ENCODE measurements at places on chromosomes 12 and 14.

DNA sequence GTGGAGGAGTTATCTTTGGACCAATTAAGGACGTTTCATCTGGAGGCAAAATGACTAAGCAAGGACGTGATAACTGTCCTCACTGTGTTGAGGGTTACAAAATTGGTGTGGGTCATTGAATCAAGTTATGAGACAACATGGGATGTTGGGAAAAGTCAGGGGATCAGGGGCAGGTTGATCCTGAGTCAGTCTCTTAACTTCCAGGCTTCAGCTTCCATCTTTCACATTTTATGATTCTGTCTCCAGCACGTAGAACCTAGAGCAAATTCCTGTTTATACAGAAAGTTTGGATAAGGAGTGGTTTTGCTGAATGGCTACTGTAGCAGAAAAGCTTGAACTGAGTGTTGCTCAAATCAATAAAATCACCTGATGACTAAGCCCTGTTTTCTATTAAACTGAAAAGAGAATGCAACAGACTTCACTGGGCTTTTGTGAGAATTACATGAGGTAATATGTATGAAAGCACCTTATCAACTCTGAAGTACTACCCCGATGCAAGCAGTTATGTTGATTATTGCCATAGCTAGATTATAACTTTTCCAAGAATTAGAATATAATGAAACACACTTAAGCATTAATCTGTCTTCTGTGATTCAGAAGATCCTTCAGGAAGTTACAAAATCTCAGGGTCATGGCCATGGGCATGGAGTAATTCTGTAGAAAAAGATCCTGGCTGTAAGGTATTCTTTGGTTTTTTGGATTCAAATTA, 184.8 kb downstream of the ETV6 start:
- H3K27ac ChIP-seq, result peak overlapping the region; percentile 35
- peaks cover 27% of the 10 kb centered on the region for H3K4me1 ChIP-seq
- H3K36me3 ChIP-seq, result no peaks in the 10 kb centered on the region
- no peaks in the 10 kb centered on the region for H3K27me3 ChIP-seq
- H3K4me3 ChIP-seq, result no peak overlapping the region

DNA sequence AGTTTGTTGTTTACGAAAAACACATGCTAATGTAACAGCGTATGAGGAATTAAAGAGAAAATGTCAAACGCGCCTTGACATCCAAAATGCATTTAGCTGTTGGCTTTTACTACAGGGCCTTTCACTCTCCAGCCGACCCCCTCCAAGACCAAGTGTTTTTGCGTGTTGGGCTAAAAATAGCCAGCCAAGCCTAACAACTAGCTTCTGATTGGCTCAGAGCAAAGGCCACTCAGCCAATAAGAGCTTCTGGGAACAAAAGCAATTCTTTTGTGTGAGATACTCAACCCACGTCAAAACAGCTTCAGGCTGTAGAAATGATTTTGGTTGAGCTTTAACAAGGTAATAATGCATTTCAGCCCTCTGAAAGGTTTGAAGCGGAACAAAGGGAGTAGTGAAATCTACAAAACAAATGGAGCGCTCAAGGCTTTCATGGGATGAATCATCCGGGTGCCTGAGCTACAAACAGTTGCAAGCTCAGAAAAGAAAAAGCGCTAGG, 198.7 kb upstream of the DCN start:
- H3K36me3 ChIP-seq, result no peaks in the 10 kb centered on the region
- DNase-seq, result peak; percentile 40
- H3K27me3 ChIP-seq, result no peaks in the 10 kb centered on the region
- peaks cover 6% of the 10 kb centered on the region for H3K4me1 ChIP-seq
- peak overlapping the region; percentile 6 for H3K27ac ChIP-seq

DNA sequence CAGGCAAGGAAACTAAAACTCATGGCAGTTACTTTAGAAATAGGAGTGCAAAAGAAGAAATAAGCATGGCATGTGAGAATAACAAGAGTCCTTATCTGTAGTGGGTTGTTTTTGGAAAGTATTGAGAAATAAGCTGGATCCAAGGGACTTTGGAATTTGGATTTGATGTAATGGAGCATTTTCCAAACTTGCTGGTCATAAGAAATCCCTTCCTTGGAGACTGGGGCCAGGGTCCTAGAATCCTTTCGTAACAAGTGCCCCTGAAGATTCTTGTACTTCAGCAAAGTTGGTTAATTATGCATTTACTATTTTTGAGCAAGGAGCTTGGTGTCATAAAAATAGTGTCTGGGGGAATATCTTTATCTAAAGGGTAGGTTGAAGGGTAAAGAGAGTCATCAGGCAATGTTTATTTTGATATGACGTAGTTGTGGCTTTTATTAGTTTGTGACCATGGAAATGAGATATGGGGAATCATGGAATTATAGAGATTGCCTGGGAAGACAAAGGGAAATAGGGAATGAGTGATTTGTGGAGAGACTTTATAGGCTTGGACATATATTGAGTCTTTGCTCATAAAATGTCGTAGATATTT, 53.9 kb downstream of the WNK1 start:
- H3K36me3 ChIP-seq, result no peaks in the 10 kb centered on the region
- peaks cover 4% of the 10 kb centered on the region for H3K4me1 ChIP-seq
- no peak for DNase-seq
- H3K4me3 ChIP-seq, result no peak overlapping the region
- H3K27me3 ChIP-seq, result no peaks in the 10 kb centered on the region
- H3K27ac ChIP-seq, result 0 out of 2 replicates have a peak overlapping the region, but pooled peaks have one; percentile 12

- no peak for DNase-seq
- peak overlapping the region; percentile 96 for H3K4me3 ChIP-seq
- peaks cover 34% of the 10 kb centered on the region for H3K4me1 ChIP-seq
- no peaks in the 10 kb centered on the region for H3K36me3 ChIP-seq
- H3K27me3 ChIP-seq, result no peaks in the 10 kb centered on the region
Measured at GRCh38 chr14:75979648-75980565, 1.9 kb downstream of the TGFB3 start.

- no peak overlapping the region for H3K4me3 ChIP-seq
- no peak overlapping the region for H3K27ac ChIP-seq
- peaks cover 100% of the 10 kb centered on the region for H3K27me3 ChIP-seq
- no peak for DNase-seq
- no peaks in the 10 kb centered on the region for H3K36me3 ChIP-seq
- H3K4me1 ChIP-seq, result no peaks in the 10 kb centered on the region
Measured at GRCh38 chr14:56549721-56550120, 29.9 kb upstream of the TMEM260 start.

DNA sequence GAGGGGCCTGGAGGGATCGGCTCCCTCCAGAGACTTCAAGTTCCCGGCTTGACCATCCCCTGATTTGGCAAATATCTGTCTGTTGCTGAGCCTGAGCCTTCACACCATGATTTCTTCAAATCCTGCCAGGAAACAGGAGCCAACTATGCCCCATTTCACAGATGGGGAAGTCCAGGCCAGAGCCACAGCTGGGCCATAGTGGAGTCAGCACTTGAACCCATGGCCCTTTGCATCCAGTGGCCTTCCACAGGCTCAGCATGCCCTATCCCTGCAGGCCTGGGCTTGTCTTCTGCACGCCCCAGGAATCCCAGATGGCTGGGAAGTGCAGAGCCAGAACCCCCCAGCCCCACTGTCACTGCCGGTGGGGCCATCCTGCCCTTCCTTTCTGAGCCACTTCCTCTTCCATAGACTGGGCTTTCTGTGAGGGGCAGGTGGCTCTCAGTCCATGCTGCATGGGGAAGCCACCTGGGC, 44.9 kb downstream of the CYP46A1 start:
- DNase-seq, result no peak
- H3K27ac ChIP-seq, result no peak overlapping the region
- no peaks in the 10 kb centered on the region for H3K36me3 ChIP-seq
- no peak overlapping the region for H3K4me3 ChIP-seq

GRCh38 chr12:111355201-111355925, 13.5 kb downstream of the PHETA1 start:
- no peak overlapping the region for H3K4me3 ChIP-seq
- H3K27me3 ChIP-seq, result no peaks in the 10 kb centered on the region
- no peak overlapping the region for H3K27ac ChIP-seq
- no peaks in the 10 kb centered on the region for H3K36me3 ChIP-seq
- H3K4me1 ChIP-seq, result no peaks in the 10 kb centered on the region
- DNase-seq, result no peak

GRCh38 chr14:95263527-95264231, 56.0 kb downstream of the CLMN start:
- no peak for DNase-seq
- peaks cover 5% of the 10 kb centered on the region for H3K36me3 ChIP-seq
- H3K27ac ChIP-seq, result no peak overlapping the region

DNA sequence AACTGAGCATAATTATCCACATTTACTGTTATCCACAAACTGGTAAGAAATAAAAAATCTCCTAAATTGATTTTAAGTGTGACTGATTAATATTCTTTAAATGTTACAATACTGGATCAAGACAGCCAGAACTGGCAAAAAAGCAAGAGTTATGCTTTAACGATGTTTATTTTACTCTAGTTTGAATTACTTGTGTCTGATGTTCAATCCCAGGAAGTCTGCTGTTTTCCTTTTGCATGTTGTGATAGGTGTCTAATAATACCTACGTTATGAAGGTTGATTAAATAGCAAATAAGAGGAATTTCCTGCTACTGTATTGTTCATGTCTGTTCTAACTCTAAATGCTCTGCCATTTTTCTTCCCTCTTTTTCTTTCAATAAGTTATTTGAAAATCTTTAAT, 34.4 kb upstream of the OTOGL start:
- no peaks in the 10 kb centered on the region for H3K27me3 ChIP-seq
- H3K27ac ChIP-seq, result no peak overlapping the region
- no peak overlapping the region for H3K4me3 ChIP-seq
- H3K36me3 ChIP-seq, result no peaks in the 10 kb centered on the region
- no peaks in the 10 kb centered on the region for H3K4me1 ChIP-seq

GRCh38 chr14:26320886-26321285, 276.9 kb downstream of the NOVA1 start:
- H3K27ac ChIP-seq, result no peak overlapping the region
- DNase-seq, result no peak
- H3K27me3 ChIP-seq, result no peaks in the 10 kb centered on the region

GRCh38 chr12:11460343-11461023, 65.1 kb upstream of the PRB2 start:
- H3K27ac ChIP-seq, result no peak overlapping the region
- H3K4me1 ChIP-seq, result 0 out of 2 replicates have a peak, but pooled peaks cover 6% of the 10 kb centered on the region
- no peaks in the 10 kb centered on the region for H3K36me3 ChIP-seq

DNA sequence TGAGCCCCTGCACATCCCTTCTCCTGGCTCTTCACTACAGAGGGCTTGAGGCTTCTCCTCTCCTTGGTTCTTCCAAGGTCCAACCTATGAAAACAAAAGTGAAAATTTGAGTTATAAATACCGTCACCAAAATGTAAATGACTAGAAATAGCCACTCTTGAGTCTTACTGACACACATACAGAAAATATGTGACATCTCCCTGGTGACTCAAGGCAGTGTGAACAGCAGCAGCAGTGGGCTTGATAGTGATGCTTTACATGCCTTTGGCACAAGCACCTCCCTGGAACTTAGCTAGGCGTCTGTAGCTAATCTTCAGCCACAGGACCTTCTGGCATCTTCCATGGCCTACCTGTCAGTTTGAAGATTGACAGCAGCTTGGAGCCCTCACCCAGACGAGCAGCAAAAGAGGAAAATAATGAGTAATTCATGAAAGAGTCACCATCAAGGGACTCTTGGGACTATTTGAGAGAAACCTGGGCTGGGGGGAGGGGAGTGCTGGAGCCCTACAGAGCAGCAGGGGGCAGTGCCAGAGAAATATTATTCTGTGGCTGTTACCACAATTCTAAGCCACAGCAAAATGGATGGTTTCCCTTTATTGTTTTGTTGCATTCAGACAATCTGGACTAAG, 158.0 kb downstream of the KCNK10 start:
- DNase-seq, result no peak
- no peaks in the 10 kb centered on the region for H3K36me3 ChIP-seq
- H3K27ac ChIP-seq, result no peak overlapping the region
- H3K27me3 ChIP-seq, result no peaks in the 10 kb centered on the region
- no peak overlapping the region for H3K4me3 ChIP-seq
- peaks cover 12% of the 10 kb centered on the region for H3K4me1 ChIP-seq

GRCh38 chr14:100484531-100485267, 102.5 kb downstream of the BEGAIN start:
- no peak overlapping the region for H3K4me3 ChIP-seq
- no peak for DNase-seq
- no peaks in the 10 kb centered on the region for H3K4me1 ChIP-seq
- H3K36me3 ChIP-seq, result no peaks in the 10 kb centered on the region
- no peak overlapping the region for H3K27ac ChIP-seq
- H3K27me3 ChIP-seq, result no peaks in the 10 kb centered on the region

- DNase-seq, result no peak
- peaks cover 44% of the 10 kb centered on the region for H3K4me1 ChIP-seq
- peaks cover 35% of the 10 kb centered on the region for H3K36me3 ChIP-seq
- no peak overlapping the region for H3K27ac ChIP-seq
- H3K4me3 ChIP-seq, result no peak overlapping the region
- H3K27me3 ChIP-seq, result no peaks in the 10 kb centered on the region
Measured at GRCh38 chr14:68937471-68938270, 41.4 kb downstream of the ACTN1 start.

DNA sequence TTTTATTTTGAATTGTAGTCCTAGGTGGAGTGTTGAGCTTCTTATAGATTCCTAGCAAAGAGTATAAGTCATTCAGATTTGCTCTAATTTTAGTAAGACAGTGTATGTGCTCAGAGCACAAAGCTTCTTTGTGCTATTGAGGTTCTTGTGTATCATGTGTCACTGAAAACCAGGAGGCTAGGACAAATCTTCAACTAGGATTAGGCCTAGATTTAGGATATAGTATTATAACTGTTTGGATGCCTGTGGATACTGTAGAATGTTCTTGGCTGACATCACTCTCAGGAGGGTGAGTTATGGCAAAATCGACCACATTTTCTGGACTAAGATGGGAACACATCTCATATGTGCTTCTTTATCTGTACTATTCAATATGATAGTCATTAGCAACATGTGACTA, 86.5 kb downstream of the DHRS2 start:
- no peaks in the 10 kb centered on the region for H3K4me1 ChIP-seq
- H3K27ac ChIP-seq, result no peak overlapping the region
- no peaks in the 10 kb centered on the region for H3K36me3 ChIP-seq
- peaks cover 21% of the 10 kb centered on the region for H3K27me3 ChIP-seq

DNA sequence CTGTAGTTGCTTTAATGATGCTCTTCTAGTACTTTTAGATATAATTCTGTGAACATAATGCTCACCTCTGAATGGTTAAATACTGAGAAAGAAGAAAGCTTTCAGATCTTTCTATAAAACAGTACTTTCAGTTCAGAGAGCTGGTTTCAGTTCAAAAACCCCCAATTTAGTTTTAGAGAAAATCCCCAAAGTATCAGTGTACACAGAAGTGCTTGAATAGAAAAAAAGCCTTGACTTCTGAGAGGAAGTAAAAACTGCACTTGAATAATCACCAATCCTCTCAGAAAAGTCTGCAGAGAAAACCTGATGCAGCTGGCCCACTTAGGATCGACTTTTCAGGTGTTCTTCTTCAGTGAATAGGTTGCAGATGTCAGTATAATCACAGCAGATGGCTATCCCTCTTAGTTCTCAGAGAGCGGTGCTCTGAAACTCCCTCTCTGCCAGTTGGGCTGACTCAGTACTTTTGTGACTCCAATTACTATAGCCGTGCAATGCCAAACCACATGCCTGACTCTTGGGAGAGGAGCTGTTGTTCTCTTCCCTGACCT, 616.3 kb downstream of the LRFN5 start:
- H3K4me3 ChIP-seq, result no peak overlapping the region
- H3K4me1 ChIP-seq, result peaks cover 27% of the 10 kb centered on the region
- peak overlapping the region; percentile 38 for H3K27ac ChIP-seq
- peak; percentile 87 for DNase-seq
- H3K36me3 ChIP-seq, result no peaks in the 10 kb centered on the region
- H3K27me3 ChIP-seq, result no peaks in the 10 kb centered on the region

- H3K27ac ChIP-seq, result no peak overlapping the region
- peaks cover 10% of the 10 kb centered on the region for H3K4me1 ChIP-seq
- H3K36me3 ChIP-seq, result no peaks in the 10 kb centered on the region
- peak; percentile 11 for DNase-seq
- no peaks in the 10 kb centered on the region for H3K27me3 ChIP-seq
Measured at GRCh38 chr12:112932485-112933128, 5.7 kb upstream of the OAS3 start.
